ENCODE measurements at places on chromosomes 1 and 21.
A peak's percentile ranks its signal among the peaks of the same experiment; 100 is the strongest.

DNA sequence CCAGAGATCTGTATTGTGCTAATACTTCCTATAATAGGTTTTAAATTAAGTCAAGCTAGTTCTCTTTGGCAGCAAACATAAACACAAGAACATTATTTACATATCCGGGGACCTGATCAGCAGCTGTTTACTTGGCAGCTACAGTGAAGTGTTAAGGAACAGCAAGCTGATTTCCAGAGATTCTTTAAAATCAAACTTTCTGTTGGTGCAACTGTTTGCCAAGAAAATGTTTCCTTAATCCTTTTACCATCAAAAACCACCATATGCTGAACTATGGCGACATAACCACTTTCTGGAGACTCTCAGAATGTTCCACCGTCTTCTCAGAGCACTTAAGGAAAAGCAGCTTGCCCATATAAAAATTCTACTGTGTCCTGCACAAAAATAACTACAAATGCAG is 107.0 kb upstream of the KRTAP19-8 start:
- no peak for DNase-seq

- no peak for DNase-seq
These were observed 85.3 kb upstream of the SERBP1 start for GRCh38 chr1:67515324-67516080.

- DNase-seq = no peak
These were observed 89.3 kb downstream of the PEX14 start for GRCh38 chr1:10564063-10564462.

DNA sequence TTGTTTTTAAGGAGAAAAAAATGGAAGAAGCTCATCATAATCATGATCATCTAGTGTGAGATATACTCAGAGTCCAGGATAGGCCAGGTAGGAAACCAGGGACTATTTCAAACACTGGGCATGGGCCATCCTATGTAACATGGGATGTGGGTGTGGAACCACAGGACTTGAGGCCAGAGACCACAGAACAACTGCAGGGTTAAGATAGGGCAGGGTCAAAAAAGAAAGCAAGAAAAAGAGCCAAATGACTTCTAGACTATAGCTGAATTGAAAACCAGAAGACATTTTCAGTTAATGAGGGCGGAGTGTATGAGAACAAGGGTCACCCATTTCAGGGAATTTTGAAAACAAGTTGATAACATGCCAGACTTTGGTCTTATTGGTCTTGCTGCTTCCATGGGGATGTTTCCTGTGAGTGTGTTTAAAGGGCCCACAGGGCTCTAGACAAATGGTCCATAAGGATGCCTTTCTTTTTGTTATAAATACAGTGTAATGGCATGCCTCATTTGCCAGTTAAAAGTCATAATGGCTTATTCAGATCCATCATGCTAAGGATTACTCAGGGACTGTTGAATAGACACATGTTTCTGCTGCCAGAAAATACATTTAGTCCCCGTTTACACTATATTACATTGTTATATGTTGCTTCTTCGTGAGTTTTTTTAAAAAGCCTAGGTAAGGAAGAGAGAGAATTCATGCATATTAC is 182.0 kb upstream of the C21orf91 start:
- DNase-seq = no peak

- peak; percentile 34 for DNase-seq
These were observed 610 bp downstream of the AJAP1 start for GRCh38 chr1:4654764-4655673.

DNA sequence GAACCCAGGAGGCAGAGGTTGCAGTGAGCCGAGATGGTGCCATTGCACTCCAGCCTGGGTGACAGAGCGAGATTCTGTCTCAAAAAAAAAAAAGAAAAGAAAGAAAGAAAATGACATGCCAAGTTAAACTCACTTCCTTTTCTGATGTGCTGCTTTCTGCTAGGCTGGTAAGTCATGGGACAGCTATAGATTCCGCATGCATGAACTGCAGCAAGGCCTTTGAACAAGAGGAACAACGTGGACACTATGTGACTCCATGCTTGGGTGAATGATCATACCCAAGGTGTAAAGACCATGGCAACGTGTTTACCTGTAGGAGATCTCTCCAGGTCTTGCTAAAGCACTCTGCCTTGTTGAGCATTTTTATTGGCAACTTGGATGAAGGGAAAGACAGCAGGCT is 10.3 kb upstream of the TTF2 start:
- no peak for DNase-seq

DNA sequence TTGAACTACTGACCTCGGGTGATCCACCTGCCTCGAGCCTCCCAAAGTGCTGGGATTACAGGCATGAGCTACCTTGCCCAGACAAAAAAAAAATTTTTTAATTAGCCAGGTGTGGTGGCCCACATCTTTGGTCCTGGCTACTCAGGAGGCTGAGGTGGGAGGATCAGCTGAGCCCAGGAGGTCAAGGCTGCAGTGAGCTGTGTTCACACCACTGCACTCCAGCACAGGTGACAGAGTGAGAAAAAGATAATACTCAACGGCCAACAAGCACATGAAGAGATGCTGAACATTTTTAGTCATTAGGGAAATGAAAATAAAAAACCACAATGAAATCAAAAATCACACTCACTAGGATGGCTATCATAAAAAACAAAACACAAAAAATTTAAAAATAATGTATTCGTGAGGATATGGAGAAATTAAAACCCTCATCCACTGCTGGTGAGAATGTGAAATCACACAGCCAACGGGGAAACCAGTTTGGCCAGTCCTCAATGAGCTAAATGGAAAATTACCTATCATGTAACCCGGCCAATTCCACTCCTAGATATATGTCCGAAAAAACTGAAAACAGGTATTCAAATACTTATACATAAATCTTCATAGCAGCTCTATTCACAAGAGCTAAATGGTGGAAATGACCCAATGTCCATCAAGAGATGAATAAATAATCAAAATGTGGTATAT is 41.2 kb downstream of the ENAH start:
- DNase-seq = no peak

DNA sequence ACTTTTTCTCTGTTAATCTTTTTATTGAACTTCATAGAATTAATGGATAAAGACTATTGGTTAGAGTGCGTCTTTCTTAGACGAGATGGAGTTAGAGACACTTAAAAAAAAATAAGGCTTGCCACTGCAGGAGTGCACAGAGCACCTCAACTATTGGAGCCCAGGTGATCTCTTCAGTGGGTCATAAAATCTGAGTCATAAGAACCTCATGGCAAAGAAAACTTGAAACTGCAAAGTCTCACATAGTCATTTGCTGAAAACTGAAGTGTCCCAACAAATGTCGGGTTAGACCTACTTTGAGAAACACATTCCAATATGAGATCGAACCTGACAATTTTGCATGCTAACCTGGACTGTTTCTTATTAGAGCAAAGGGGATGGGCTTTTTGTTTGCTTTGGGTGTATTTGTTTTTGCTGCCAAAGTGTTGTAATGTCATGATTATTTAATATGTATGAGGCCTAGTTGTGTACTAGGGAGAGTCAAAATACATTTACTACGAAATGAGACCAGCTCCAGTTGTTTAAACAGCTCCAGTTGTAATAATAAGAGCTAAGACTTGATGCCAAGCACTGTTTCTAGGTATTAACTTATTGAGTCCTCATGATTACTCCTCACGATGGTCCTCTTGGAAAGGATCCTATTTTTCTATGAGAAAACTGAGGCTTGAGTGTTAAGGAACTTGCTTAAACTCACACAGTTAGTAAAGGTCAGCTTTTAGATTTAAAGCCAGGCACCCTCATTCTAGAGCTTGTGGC is 65.1 kb downstream of the DDR2 start:
- no peak for DNase-seq

DNA sequence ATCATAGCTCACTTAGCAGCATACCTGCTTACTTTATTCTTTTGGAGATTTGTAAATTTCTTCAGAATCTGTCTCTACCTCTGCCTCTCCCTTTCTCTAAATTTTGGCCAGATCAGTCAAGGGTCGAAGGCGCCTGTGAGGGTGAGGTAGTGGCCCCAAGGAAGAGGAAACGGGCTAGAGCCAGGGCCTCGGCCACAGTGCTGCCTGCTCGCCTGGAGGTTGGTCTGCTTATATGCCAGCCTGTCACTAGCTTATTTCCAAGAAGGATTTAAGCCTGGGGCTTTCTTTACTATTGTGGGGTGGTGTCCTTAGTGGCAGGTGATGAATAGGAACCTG is 19.6 kb downstream of the PEX14 start:
- no peak for DNase-seq

GRCh38 chr1:10014016-10014415 is 17.0 kb downstream of the RBP7 start:
- DNase-seq = peak; percentile 37

All from EH (cell line).